ENCODE measurements at places on chromosomes 4 and X. TPM values are rescaled to one million over a fixed set of nuclear protein-coding genes. Genes with fewer than 3 reads are reported as not detected.

The IGSF1 gene
- 0.05 TPM for polyA plus RNA-seq

The GPRIN3 gene
- polyA plus RNA-seq = not detected

The PPP2R3B gene
- 2.8 TPM for polyA plus RNA-seq

The PDE5A gene
- 2.0 TPM for polyA plus RNA-seq

The RBM46 gene
- not detected for polyA plus RNA-seq

The GYG2 gene
- not detected for polyA plus RNA-seq

The SYNPO2 gene
- polyA plus RNA-seq = 0.11 TPM

The MND1 gene
- 55.0 TPM for polyA plus RNA-seq

The TSPYL2 gene
- 14.7 TPM for polyA plus RNA-seq

- DNase-seq = no peak
Measured at GRCh38 chrX:43269201-43269600, 386.9 kb upstream of the MAOA start.

GRCh38 chr4:52856801-52857200, 5.3 kb upstream of the RASL11B start:
- DNase-seq = no peak

DNA sequence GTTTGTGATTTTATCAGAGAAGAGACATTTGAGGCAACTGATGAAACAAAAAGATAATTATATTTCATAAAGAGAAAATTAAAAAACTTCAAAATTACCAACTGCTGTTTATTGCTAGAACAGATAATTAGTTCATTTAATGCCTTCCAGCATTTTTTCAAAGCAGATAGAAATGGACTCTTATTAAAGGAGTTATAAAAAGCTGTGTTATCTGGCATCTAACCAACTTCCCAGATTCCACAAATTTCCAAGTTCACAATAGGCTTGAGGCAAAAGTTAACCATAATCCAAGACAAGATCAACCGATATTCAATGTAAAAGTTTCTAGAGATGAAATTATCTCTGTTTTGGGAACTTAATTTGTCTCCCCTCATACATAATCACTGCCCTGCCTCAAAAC, 152.4 kb downstream of the TSPAN5 start:
- no peak for DNase-seq

DNA sequence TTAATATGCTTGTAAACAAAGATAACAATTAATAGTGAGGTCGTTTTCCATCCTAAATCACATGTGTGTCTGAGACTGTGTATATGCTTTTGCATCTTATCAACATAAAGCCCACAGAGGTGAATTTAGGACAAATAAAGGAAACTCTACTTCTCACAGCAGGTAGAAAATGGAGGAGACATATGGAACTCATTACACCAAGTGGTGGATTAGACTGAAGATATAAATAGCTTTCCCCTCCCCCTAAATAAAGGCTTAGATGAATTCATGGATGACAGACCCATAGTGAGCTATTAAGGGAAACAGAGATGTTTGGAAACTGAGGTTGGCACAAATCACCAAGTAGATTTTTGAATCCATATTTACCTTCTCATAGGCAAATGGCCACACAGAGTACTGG, 79.7 kb downstream of the GRIA3 start:
- DNase-seq = no peak

DNA sequence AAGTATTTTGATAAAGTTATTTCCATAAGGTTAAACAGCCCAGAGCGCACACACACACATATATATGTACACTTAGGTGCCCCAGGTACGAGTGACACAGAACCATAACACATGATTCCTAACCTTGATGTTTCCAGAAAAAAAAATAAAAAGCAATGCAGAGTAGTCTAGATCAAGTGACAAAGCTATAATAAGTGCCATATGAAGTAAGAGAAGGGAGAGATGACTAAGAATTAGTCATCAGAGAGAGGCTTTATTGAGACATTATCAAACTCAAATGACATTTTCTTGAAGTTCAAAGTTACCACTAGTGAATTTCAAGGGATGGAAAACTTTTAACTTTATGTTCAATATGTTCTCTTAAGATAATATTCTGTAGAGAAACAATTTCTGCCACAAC, 215.0 kb downstream of the HTR2C start:
- no peak for DNase-seq

DNA sequence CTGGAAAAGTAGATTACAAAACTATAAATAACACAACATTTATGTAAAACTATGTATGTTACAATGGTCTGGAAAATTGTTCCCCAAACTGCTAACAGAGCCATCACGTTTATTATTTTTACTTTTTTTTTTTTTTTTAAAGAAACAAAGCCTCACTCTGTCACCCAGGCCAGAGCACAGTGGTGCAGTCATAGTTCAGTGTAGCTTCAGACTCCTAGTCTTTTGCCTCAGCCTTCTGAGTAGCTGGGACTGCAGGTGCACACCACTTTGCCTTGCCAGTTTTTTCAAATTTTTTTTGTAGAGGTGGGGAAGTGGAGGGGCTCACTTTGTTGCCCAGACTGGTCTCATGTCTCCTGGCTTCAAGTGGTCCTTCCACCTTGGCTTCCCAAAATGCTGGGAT, 180.1 kb upstream of the SPRY1 start:
- DNase-seq = no peak

GRCh38 chrX:139600105-139600504, 69.6 kb downstream of the F9 start:
- no peak for DNase-seq

GRCh38 chr4:152485726-152486276, 50.1 kb downstream of the FBXW7 start:
- peak; percentile 86 for DNase-seq

- DNase-seq = no peak
Measured at GRCh38 chrX:9342561-9343051, 122.3 kb upstream of the TBL1X start.

DNA sequence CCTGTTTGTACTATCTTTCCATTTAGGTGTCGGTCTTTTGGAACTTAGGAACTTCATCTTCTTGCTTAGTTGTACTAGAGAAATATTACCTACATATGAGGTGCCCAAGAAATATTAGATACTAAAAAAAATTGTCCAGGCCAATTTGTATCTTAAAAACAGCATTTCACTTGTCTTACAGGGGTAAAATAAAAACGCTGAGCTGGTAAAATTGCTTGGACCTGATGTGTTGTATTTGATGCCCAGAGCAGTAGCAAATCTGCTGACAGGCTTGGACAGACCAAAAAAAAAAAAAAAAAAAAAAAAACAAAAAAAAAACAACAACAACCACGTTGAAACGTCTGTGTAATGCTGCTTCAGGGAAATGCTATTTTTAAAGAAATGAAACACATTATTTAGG, 150.4 kb upstream of the ARX start:
- DNase-seq = no peak

DNA sequence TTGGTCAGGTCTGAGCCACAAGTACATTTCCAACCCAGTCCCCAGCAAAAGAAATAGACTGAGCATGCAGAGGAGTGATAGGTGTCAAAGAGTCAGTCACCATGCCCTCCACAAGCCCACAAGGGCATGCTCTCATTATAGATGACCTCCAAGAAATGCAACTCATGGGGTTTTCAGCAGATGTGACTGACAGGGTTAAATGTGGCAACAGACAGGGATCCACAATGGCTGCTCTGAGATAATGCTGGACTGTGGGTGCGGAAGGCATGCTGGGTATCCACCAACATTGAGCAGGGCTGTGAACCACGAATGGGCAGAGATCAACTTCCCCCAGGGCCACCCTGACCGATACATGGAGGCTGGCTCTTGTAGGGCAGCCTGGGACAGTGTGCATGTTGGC, 115.8 kb downstream of the BCOR start:
- no peak for DNase-seq

GRCh38 chr4:8188085-8188484, 11.0 kb upstream of the SH3TC1 start:
- no peak for DNase-seq

- DNase-seq = no peak
Measured at GRCh38 chr4:173464481-173464880, 65.5 kb downstream of the HAND2 start.

- DNase-seq = no peak
Measured at GRCh38 chr4:66014146-66014765, 344.0 kb upstream of the EPHA5 start.

DNA sequence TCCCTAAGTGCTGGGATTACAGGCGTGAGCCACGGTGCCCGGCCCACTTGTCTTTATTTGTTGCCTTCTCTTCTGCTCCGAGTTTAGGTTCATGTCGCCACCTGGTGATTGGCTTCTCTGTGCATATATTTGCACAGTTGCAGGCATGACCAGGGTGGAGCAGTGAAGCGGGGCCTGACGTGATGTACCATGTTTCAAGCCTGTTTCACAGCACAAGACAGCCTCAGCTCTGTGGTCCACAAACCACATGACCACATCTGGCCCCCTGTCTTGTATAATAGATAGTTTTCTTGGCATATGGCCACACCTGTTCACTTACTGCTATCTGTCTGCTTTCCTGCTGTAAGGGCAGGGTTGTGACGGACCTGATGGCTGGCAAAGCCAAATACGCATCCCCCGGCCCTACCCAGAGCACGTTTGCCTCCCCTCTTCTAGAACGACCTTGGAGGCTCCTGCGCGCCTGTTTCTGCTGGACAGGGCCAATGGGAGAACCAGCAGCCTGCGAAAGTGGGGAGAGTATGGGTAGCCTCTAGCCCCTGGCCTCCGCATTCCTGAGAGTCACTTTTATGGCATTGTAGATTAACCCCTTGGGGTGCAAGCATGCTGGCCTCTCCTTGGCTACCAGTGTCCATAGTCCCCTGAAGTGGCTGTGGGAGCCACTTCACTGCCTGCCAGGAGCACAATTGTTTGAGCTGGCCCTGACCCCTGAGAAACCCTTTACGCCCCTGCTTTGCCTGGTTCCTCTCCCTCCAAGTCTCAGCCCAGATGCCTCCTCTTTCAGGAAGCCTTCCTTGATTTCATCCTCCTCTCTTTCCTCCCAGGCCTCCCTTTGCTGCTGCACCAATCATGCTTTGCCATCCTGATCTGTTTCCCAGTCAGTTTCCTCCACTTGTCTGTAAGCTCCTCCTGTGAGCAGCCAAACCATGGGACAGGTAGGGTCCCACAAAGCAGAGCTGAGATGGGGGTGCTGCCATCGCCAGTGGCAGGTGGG, 6.0 kb upstream of the SH3TC1 start:
- DNase-seq = peak; percentile 78

- DNase-seq = no peak
Measured at GRCh38 chr4:28755081-28755480, 1894.4 kb downstream of the STIM2 start.

DNA sequence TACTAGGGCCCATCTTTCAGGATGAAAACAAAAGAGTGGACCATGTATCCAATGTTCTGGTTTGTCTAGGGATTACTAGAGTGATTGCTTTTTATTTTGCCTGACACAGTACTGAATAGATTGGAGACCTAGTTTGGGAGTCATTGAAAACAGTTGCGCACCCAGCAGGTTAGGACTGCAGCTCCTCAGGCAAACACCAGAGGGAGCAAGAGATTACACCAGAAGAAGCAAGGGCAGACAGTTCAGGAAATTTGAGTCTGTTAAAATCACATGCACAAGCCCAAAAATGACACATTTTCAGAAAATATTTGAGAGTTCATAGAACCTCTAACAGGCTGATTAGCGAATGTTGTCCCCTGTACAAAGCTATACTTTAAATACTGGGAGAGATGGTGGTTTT, 55.6 kb downstream of the CYLC1 start:
- no peak for DNase-seq

DNA sequence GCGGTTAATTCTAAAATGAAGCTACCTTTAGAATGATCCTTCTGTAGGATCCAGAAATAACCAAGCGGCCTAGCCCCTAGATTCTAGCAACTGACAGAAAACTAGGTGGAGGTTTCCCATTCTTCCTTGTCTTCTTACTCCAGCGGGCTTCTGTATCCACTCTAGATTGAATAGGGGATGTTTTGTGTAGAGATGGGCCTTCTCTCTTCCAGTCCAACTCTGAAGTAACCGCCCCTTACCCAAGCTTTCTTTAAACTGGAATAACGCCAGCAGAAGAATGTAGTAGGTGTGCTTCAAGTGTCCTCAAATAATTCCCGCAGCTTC, 386 bp upstream of the TMEM184C start:
- DNase-seq = no peak

DNA sequence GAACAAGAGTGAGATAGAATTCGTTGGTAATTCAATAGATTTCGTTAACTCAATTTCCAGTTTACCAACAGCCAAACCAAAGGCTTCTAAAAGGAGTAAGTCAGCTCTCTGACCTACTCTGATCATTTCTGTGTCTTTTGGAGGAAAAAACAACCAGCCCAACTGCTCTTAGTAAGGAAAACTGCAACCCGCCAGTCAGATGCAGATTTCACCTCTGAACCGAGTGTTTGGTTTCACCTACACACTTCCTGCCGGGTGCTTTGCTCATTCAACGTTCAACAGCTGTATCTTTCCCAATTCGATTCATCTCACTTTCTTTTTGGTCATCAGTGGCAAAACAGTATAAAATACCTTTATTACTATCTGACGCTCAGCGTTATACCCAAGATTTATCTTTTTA, 24.5 kb downstream of the TMSB4X start:
- no peak for DNase-seq

GRCh38 chr4:15756361-15756861, 21.7 kb upstream of the CD38 start:
- DNase-seq = peak; percentile 66

GRCh38 chr4:186592445-186592844, 37.1 kb upstream of the MTNR1A start:
- DNase-seq = no peak

DNA sequence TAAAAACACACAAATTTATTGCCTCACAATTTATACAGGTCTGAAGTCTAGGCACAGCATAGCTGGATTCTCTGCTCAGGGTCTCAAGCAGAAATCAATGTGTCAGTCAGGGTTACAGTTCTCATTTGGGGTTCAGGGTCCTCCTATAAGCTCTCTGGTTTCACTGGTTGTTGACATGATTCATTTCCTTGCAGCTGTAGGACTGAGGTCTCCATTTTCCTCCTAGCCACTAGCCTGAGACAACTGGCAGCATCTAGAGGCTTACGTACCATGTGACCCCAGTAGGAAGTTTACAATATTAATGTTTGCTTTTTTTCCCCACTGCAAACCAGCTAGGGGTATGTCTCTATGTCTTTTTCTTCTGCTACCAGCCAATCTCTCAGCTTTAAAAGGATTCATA, 102.5 kb downstream of the CPEB2 start:
- DNase-seq = no peak

- DNase-seq = no peak
Measured at GRCh38 chr4:176879380-176880116, 86.8 kb upstream of the VEGFC start.

- no peak for DNase-seq
Measured at GRCh38 chr4:187270154-187270553, 546.5 kb upstream of the FAT1 start.

GRCh38 chrX:133999031-133999705, 13.8 kb upstream of the GPC3 start:
- DNase-seq = no peak

GRCh38 chr4:135192751-135193535, 991.4 kb upstream of the PABPC4L start:
- DNase-seq = no peak

GRCh38 chrX:56738670-56739069, 9.6 kb downstream of the NBDY start:
- DNase-seq = no peak

- peak; percentile 35 for DNase-seq
Measured at GRCh38 chr4:879729-880077, 52.4 kb downstream of the GAK start.

Data from GM12878 (cell line).